Activated T-cell treated with anti-CD3 and anti-CD28 coated beads, Interleukin-2, amount 50 U/mL, for 1 hour (primary cell): ENCODE measurements at places on chromosomes 6 and 20.

- DNase-seq, result no peak
These were observed 733 bp upstream of the PSORS1C2 start for GRCh38 chr6:31139599-31139998.

DNA sequence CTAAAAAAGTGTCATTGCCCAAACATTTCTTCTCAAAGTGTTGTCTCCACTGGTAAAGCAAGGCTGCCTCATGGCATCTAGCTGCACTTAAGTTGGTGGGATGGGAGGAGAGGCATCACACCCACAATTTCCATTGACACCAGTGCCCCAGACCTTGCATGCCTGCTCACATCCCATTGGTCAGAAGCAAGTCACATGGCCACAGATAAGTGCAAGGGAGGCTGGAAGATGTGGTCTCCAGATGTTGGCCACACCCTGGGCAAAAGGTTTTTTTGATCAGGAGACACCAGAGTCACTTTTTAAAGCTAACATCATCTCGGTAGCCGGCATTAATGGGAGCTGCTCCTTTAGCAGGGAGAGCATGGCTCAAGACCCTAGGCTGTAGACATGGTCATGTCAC lies 157.1 kb upstream of the CST7 start:
- DNase-seq, result no peak

GRCh38 chr20:46850896-46851295 lies 43.7 kb upstream of the EYA2 start:
- no peak for DNase-seq

DNA sequence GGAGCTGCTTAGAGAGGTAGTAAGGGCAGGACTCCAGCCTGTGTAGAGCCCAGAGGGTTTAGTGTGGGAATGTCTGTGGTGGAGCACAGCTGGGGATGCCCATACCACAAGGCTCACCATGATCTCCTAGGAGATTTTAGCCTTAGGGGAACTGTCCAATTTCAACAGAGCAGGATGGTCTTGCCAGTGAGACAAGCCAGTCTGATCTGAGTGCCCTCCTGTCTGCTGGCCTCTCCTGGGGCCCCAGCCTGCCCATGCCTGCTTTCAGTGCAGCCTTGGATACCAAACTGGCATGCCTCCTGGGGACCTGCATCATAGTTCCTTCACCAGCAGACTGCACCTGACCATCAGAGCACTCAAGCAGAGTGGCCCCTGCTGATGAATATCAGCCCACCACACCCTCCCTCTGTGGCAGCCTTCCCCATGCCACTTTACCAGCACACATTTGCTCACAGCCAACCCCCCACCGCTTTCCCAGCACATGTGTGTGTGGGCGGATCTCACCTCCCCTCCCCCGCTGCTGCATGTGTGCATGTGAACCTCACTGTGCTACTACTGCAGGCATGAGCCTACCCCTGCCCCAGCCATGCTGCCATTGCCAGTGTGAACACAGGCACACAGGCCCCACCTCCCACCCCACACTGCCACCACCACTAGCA lies 7.9 kb upstream of the TREM1 start:
- no peak for DNase-seq

GRCh38 chr6:10598084-10598960 lies 77.2 kb downstream of the GCNT2 start:
- DNase-seq, result no peak

- DNase-seq, result no peak
These were observed 1068.0 kb upstream of the EPHA7 start for GRCh38 chr6:94487371-94487770.

DNA sequence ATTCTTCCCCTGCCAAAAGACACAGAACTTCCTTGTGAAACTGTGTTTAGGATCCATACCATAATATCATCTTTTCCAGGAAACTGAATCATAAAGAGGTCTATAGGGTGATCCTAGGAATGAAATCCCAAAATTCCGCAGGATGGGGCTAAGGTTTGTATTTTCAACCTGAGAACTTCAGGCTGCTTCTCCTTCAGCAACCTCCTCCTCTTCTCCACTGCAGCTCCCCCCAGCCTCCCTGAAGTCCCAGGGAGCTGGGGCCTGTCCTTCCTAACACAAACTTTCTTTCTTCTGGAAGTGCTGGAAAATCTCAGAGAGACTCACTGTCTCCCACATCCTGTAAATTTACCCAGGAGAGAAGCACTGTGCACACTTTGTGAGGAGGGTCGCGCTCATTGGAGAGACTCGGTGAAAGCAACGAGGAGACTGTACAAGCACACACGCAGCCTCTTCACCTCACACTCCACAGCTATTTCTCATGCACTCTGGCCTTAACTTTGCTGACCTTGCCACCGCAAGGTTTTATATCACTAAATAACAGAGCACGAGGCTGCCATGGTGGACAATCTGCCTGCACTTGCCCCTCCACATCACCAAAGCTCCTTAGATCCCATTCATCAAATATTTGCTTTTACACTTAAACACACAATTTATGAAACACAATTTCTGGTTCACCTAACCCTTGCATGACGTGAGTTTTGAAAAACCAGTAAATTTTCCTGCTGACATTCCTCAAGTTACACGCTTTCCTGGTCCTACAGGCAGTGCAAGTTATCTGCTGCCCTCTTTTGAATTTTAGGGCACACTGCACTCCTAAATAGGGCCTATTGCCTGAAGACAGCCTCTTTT lies 14.3 kb downstream of the ID4 start:
- no peak for DNase-seq

GRCh38 chr20:63829945-63830835 lies 874 bp downstream of the ZBTB46 start:
- DNase-seq, result no peak

DNA sequence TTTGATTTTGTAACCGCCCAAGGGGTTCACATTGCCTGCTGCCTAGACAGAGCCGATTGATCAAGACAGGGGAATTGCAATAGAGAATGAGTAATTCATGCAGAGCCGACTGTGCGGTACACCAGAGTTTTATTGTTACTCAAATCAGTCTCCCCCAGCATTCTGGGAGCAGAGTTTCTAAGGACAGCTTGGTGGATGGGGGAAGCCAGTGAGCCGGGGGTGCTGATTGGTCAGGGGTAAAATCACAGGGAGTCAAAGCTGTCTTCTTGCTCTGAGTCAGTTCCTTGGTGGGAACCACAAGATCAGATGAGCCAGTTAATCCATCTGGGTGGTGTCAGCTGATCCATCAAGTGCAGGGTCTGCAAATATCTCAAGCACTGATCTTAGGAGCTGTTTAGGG lies 60.0 kb upstream of the EZR start:
- DNase-seq, result no peak

DNA sequence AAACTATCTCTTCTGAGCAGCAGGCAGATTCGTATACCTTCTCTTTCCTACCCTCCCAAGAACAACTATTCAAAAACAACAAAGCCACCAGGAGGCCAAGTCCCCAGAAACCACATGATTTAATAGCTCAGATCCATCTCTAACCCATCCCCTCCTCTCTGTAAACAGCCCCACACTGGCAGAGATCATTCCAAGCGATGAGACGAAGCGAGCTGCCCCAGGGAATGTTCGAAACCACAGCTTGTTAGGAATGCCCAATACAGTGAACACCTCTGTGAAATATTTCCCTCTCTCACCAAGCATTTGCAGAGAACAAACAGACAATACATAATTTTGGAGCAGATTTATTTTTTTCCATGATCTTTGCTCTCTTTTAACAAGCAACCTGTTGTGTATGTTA lies 231.8 kb downstream of the SOD2 start:
- DNase-seq, result no peak

DNA sequence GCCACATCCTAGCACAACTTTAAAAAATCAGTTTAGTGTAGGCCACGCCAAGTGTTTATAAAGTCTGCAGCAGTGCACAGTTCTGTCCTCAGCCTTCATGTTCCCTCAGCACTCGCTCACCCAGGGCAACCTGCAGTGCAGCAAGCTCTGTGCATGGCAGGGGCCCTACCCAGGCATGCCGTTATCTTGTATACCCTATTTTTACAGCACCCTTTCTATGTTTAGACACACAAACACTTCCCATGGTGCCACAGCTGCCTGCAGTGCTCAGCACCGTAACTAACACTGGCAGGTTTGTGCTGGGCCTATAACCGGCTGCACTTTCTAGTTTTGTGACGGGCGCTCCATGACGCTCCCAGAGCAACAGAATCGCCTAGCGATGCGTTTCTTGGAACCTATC lies 43.8 kb downstream of the ZBTB46 start:
- DNase-seq, result no peak

- no peak for DNase-seq
These were observed 350.5 kb downstream of the CDC5L start for GRCh38 chr6:44737829-44738528.
